Suprapubic skin (tissue), 4 donors: ENCODE measurements at places on chromosomes 5 and 9.
A peak's percentile ranks its signal among the peaks of the same experiment; 100 is the strongest.

GRCh38 chr9:125361837-125362531 lies 100.4 kb downstream of the GAPVD1 start:
- no peak for DNase-seq

DNA sequence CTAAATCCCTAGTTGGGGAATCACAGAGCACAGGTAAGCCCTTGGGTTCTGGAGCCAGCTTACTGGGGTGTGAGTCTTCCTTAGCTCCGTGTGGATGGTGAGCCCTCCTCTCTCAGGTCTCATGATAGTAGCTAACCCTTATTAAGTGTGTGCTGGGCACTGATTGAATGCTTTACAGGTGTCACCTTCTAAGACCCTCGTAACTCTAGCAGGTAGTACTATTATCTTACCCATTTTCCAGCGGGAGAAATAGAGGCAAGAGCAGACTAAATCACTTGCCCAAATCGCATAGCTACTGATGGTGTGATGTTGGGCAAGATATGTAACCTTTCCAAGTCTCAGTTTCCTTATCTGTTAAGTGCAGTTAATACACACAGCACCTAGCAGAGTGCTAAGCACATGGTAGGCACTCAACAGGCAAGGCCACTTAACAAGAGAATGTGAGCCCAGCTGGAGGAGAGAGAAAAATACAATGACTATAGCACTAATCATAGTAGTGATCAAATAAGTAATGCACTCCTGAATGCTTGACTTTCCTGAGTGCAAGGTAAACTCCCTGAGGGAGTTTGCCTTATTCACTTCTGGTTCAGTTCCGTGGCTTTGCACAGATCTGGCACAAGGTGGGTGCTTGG lies at the start of gene DCANP1:
Gene DCANP1 (minus strand): TSS at position 51 of the 632 bp plus-strand sequence. CDS start 240 bp downstream, outside the sequence.
- no peak for DNase-seq

- DNase-seq = no peak
Observed at GRCh38 chr5:180784497-180785097, 18.0 kb downstream of the MGAT1 start.

GRCh38 chr5:95975703-95976102 lies 14.1 kb upstream of the ELL2 start:
- DNase-seq = no peak

DNA sequence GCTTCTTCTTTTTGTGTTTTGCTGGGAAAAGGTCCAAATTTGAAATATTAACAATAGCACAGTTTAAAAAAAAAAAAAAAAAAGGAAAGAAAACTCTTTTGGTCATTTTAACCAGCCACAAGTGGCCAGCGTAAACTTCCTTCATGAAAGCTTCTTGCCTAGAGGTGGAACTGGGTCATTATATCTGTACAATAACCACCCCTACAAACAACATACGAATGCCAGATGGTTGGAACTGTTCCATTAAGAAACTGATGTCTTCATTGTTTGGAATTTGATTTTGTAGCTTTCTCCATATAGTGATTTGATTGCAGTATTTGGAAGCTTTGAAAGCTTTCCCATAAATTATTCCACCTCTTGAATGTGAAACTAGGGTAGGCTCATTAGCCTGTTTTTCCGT lies 18.3 kb upstream of the LPAR1 start:
- DNase-seq = no peak

DNA sequence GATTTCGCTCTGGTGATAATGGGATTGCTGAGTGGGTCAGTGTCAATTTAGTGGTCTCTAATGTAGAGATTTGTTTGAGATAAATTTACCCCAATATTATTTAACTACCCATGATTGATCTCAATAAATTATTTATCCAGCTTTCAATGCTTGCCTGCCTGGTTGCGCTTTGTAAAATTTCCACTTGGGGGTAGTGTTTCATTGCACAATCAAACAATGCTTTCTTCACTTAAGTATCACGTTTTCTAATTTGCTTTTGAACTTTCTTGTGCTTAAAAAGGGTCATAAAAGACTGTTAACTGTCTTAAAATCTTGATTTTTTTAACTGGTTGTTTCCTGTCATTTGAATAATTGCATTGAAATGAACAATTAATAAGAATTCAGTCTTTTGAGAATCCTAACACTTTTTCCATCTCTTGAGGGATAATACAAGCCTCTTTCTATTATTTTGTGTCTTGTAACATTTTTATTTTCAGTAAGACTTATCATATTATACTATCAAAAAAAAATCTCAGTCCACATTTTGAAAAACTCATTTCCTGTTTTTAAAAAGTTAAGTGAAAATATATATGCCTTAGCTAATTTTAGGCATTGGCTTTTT lies 18.7 kb downstream of the HSD17B4 start:
- no peak for DNase-seq

DNA sequence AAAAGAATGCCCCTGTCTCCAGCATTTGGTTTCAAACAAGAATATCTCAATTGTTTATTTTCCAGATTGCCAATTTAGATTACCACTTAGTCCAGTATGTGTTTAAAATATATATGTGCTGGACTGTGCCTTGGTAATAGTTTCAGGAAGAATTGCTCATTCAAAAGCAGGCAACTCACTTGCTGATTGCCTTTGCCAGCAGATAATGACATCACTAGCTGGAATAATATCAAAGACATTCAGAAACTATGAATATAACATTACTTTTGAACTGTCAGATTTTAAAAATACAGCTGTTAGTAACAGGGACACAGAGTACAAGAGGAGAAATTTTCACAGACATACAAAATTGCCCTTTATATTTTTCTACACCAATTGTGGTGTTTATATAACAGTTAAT lies 96.0 kb upstream of the ITGA2 start:
- no peak for DNase-seq

DNA sequence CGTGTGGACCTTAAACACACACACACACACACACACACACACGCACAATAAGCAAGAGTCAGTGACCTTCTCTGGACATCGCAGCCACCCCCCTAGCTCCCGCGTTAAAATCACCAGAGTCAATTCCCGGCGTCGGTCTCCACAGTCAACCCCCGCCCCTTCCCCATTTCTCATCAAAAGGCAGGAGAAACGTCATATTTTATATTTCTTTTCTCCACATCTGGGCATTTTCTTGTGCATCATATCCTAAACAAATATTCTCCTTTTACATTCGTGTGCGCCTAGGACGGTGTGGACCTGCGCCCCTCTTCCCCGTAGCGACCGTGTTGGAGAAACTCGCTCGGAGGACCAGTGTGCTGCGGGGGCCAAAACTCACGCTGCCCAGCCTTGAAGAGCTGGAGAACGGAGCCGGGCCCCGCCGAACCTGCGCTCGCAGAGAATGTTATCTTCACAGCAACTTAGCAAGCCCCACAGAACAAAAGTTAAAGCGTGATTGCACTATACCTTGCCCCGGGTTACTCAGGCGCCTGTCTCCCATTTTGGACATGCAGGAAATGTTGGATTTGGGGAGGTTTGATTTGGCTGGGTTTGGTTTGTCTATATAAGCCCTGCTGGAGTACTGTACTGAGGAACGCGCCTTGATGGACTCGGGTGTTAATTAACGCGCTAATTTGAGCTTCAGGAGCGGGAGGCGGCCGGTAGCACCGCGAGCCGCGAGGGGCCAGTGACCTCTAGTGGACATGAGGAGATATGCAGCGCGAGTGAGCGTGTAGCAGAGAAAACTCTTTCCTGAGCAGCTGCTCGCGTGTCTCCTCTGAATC lies 192.4 kb downstream of the MEF2C start:
- DNase-seq = no peak

GRCh38 chr5:18967637-18968036 lies 1020.4 kb downstream of the CDH18 start:
- DNase-seq = no peak

GRCh38 chr5:18745988-18746615 lies 1111.8 kb downstream of the TAF11L14 start:
- no peak for DNase-seq

- DNase-seq = peak; percentile 74
Observed at GRCh38 chr5:1526681-1527131, 2.9 kb upstream of the LPCAT1 start.
